ENCODE measurements at places on chromosomes 6 and 20.

DNA sequence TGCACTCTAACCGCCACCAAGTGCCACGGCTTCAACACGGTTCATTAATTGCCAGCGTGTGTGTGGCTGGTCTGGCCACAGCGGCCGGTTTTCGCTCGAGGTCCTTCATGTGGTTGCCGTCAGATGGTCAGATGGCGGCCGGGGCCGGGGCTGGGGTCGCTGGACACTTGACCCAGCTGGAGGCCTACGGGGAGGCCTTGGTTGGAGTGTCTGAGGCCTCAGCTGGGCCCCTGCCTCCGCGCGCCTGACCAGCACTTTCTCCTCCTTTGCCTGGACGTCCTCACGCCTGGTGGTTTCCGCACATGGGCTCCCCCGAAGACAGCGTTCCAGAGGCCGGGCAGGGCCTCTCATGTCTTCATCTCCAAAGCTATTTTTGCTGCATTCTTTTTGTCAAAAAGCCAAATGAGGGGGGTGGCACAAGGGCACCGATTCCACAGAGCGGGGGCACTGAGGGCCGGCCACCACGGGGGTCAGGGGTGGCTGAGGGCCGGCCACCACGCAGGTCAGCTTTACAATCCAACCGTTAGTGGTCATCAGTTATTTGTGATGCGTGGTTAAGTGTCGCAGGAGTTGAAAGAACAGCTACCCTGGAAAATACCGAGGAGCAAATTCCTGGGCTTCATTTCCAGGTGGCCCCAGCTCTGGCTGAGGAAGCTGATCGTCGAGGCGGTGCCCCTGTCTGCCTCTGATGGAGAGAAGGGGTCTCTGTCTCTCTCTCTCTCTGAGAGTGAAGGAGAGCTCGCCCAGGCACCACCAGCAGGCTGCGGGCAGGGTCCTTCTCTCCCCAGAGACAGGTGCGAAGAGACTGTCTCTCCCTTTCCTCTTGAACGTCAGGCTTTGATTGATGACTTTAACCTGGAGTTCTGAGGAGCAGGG is 50.5 kb upstream of the FRMD1 start:
- no peak for DNase-seq

DNA sequence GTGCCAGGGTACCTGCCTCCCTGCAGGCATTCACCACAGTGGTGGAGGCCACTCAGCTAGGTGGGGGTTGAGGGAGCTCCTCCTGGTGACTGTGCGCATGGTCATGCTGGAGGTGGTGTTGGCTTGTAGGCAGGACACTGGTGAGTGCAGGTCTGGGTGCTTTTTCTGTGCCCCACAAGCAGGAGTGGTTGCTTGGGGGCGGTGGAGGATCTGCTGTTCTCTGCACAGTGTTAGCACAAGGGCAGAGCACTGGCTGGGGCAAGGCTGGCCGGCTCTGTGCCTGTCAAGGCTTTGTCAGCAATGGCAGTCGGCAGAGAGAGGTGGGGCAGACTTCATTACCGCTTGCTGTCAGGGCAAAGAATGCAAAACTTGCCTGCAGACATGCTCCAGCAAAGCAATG is 632.1 kb upstream of the ID4 start:
- DNase-seq = no peak

DNA sequence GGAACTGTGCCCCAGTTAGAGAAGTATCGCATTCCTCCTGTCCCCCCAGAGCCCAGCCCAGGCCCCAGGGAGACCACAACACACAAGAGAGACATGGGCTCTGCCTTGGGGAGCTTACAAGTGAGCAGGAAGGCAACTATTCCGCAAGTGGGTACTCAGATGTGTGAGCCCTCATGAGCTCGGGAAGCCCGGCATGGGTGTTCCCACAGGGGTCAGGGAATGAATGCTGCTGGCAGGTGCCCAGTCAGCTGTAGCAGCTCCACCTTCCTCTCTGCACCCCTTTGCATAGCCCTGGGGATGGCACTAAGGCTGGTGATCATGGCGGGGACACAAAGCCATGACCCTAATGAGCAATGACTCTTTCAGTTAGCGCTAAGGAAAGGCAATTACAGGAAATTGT is 194.1 kb downstream of the SYNDIG1 start:
- DNase-seq = no peak

GRCh38 chr20:9301129-9302090 is 213.0 kb upstream of the LAMP5 start:
- peak; percentile 63 for DNase-seq

DNA sequence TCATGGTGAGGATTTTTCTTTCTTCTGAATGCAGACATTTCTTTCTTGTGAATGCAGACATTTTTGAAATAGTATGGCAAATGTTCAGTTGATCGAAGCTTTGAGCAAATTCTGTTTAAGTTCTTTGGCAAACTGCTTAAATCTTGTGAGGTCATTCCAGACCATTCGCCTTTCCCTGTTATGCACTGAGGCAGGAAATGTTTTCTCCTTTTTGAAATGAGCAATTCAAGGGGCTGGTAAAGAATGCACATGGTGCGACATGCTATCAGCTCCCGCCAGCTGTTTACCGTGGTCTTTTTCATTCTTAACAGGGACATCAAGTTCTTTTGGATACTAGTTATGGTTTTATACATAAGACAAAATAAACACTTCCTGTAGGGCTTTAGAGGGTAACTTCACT is 112.0 kb upstream of the CCN2 start:
- DNase-seq = no peak

DNA sequence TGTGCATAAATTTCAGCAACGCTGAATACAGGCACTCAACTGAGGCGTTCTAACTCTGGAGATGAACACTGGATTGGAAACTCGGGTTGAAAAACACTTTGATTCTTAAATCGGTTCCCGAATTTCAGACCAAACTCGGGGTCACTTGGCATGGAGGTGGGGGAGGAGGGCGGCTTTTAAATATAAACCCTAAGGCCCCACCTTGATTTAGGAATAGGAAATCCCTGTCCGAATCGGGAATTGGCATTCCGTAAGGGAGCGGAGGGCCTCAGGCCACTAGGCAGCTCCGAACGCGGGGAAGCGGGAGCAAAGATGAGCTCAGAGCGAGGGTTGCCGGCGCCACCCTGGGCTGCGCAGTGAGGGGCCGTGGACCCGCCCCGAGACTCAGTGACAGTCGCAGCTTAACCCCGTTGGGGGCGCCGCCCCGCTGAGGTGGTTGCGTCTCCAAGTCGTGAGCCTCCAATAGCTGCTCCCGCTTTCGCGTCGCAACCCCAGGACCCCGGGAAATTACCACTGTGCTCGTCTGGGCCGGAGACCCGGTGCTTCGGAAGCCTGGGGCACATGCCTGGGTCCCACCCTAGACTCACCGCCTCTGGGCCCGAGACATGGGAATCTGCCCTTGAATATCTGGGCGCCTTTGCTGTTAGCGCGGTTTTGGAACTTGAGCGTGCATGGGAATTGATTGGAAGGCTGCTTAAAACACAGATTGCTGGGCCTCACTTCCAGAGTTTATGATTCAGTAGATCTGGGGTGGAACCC is 4.6 kb upstream of the SIM1 start:
- DNase-seq = no peak

GRCh38 chr6:118495485-118496280 is 52.4 kb upstream of the PLN start:
- no peak for DNase-seq

- no peak for DNase-seq
Observed at GRCh38 chr6:85679445-85680123, 36.9 kb upstream of the SYNCRIP start.

DNA sequence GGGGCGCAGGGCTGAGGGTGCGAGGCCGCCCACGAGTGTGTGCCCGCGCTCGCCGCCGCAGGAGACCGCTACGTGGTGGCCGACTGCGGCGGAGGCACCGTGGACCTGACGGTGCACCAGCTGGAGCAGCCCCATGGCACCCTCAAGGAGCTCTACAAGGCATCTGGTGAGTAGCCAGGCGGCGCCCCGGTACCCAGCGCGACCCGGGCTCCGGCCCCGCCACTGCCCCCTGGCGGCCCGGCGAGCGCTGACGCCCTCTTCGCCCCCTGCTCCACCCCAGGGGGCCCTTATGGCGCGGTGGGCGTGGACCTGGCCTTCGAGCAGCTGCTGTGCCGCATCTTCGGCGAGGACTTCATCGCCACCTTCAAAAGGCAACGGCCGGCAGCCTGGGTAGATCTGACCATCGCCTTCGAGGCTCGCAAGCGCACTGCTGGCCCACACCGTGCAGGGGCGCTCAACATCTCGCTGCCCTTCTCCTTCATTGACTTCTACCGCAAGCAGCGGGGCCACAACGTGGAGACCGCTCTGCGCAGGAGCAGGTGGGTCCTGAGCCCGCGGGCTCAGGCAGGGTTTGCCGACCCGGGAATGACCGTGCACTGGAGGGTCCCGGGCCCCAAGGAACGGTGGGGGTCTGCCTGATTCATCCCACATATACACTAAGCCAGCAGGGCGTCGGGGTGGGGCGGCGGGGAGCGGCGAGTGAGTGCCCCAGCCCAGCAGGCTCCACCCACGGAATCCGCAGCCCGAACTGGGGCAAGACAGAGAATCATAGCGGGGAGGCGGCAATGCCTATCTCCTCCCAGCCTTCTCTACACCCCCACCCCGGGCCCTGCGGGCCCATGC is 17.4 kb downstream of the HSPA12B start:
- no peak for DNase-seq

- no peak for DNase-seq
Observed at GRCh38 chr20:13996265-13996664, 949 bp downstream of the MACROD2 start.

GRCh38 chr6:162512744-162513143 is 214.8 kb downstream of the PRKN start:
- no peak for DNase-seq

GRCh38 chr20:40997116-40997515 is 31.5 kb upstream of the TOP1 start:
- DNase-seq = no peak

- no peak for DNase-seq
Observed at GRCh38 chr6:33488339-33488738, 34.0 kb downstream of the ZBTB9 start.

DNA sequence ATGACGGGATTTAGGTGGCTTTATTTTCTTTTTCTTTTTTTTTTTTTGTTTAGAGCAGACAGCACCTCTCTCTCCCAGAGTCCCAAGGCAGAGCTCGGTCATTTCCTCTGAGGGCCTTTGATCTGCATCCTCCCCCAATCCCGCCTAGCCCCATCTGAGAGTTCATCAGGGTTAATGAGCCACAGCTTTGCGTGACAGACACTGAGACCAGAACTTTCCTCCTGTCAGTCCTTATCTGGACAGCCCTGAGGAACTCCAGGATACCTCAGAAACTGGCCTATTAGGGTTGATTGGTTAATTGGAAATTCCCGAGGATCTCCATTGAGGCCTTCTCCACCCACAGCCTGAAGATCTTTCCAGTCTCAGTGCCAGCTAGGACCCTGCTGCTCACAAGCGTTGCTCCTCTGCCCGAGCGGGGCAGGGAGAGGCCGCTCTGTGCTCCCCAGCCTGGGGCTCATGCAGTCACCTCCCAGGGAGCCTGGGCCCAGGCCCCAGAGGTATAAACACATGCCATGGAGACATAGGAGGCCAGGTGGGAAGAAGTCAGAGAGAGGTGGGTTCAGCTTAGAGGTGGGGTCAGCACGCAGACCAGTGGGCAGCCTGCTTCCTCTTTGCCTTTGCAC is 1.4 kb upstream of the LRRN4 start:
- DNase-seq = no peak

- no peak for DNase-seq
Observed at GRCh38 chr6:107917451-107918375, 40.3 kb downstream of the SEC63 start.

DNA sequence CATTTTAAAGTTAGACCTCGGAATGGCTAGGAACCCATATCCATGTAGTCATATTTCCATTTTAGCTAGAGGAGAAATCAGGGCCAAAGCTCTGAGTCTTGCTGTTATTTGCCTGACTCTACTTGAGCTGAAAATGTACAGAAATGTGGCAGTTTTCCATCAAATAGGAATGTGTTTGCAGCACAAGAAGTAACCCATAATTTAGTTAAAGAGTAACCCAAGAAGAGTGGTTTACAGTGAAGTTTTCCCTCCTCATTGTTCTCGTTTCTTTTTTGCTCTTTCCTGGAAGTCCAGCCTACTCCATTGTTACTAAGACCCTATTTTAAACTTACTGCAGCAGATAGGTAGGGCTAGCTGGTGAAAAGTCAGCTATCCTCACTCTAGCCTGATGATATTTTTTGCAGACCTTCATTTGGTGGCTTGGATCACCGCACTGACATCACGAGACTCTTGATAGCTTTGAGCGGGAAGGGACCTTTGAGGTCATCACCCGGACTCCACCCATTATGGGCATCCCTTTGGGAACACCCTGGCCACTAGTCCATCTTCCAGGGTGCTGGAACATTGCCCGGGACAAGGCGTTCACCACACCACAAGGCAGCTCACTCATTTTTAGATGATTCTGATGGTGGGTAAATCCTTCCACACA is 28.0 kb upstream of the ADGRF5 start:
- no peak for DNase-seq

- no peak for DNase-seq
Observed at GRCh38 chr20:33896509-33896908, 85.4 kb downstream of the CHMP4B start.

DNA sequence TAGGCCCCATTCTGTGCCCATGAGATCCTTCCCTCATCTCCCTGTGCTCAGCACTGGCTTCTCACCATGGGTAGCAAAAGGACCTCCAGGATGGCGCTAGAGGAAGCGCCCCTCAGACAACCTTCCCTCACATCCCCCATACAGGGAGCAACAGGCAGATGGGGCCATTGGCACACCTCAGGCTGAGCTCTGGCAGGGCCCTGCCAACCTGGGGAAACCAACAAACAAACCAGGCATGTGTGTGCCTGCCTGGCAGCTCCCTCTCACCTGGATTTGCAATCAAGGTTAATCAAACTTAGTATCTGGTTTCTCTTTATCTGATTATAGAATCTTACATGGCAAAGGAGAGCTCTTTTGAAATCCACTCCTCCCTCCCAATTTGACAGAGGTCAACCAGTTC is 134.9 kb downstream of the SLC23A2 start:
- DNase-seq = no peak

DNA sequence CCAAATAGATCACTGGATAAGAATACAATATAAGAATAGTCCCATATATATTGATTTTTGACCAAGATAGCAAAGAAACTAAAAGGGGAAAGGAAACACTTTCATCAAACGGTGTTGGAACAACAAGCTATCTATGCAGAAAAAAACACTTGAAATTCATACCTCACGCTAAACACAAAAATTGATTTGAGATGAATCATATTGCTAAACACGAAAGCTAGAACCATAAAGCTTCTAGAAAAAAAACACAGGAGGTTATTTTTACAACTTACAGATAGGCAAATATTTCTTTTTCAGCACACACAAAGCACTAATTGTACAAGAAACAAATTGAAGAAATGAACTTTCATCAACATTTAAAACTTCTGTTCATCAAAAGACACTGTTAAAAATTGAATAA is 36.7 kb upstream of the TMEM14A start:
- DNase-seq = no peak

DNA sequence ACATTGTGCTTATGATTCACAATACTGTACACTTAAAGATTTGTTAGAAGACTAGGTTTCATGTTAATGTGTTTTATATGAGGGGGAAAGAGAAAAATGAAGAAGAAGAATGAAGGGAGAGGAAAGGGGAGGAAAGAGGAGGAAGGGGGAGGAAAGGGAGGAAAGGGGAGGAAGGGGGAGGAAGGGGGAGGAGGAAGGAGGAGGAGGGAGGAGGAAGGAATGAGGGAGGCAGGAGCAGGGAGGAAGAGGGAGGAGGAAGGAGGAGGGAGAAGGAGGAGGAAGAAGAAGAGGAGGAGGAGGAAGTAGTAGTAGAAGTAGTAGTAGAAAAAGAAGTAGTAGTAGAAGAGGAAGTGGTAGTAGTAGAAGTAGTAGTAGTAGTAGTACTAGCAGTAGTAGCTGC is 70.6 kb downstream of the COL21A1 start:
- DNase-seq = no peak

Data from HFF-Myc (cell line).